NCI-H748 treated with DMSO at 0.1 percent for 48 hours (cell line): ENCODE measurements at places on chromosomes 6 and 20.

DNA sequence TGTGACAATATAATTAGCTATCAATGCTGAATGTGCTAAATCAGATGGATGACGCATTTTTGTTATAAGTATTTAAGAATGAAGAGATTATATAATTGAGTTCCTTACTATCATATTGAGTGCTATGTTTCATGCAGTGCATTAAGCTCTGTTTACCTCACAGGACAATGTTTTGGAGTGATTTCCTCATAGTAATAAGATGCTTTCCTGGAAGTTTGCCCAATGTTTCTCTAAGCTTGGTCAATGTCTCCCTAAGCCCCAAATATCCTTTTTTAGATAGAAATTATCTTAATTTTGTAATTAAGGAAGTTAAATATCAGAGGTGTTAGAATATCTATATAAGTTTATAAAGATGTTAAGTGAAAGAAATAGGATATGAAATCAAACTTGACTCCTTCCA, 489.6 kb downstream of the MMUT start:
- DNase-seq: no peak

DNA sequence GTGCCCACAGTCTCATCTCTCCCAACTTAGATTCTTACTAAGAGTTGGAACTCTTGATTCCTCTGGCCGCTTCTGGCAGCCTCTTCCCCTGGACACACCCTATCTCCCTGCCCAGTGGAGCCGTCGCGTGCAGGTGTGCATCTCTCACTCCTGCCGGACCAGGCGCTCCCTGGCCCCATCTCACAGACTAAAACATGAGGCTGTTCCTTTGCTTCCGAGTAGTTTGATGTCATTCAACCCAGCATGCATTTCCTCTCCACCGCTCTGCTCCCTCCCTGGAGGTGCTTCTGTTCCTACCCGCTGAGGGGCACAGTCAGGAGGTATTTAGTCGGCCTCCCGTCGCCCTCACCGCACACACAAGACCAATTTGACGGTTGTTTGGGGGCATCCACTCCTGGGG, 228.0 kb upstream of the QKI start:
- DNase-seq: no peak

GRCh38 chr6:147226163-147226724, 22.0 kb downstream of the STXBP5 start:
- DNase-seq: no peak

GRCh38 chr6:156881687-156882629, 104.8 kb downstream of the ARID1B start:
- no peak for DNase-seq

DNA sequence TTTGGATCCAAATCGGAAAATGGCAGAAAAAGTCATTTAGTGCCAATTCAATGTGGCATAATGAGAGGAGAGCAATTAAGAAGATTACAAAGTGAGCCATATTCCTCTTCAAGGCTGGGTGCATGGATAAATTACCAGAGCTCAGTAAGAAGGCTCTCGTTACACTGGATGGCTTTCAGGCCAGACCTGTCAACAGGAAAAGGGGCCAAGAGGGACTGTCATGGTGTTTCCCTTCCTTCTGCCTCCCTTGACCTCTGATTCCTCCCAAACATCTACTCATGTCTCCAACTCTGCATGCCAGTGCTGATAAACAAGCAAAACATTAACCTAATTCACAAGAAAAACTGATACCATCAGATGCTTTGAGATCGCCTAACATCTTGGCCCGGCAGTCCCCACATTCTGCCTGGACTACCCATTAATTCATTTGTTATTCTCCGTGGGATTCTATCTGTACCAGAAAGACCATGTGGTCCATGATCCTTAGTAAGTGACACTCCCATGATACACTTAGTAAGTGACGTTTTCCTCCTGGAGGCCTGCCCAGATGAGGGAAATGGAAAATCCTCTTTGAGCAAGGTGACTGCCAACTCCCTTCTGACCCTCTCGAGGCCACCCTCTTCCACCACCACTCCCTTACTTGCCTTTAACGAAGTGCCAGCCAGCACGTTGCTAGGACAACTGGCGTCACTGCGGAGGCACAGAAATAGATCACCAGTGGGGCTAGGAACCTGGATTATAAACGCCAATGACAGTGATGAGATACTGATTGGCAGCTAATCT, 239.2 kb downstream of the GMPR start:
- no peak for DNase-seq

GRCh38 chr20:59631751-59632540, 27.6 kb downstream of the PHACTR3 start:
- DNase-seq: no peak

GRCh38 chr20:59074456-59074855, 31.9 kb upstream of the PRELID3B start:
- no peak for DNase-seq
